CD4-positive, alpha-beta T cell treated with Interleukin-2 at 100 ng/mL for 4 hours (primary cell): ENCODE measurements at places on chromosomes 13 and 19.

GRCh38 chr19:2848616-2849015, 7.3 kb downstream of the ZNF555 start:
- no peak for DNase-seq

DNA sequence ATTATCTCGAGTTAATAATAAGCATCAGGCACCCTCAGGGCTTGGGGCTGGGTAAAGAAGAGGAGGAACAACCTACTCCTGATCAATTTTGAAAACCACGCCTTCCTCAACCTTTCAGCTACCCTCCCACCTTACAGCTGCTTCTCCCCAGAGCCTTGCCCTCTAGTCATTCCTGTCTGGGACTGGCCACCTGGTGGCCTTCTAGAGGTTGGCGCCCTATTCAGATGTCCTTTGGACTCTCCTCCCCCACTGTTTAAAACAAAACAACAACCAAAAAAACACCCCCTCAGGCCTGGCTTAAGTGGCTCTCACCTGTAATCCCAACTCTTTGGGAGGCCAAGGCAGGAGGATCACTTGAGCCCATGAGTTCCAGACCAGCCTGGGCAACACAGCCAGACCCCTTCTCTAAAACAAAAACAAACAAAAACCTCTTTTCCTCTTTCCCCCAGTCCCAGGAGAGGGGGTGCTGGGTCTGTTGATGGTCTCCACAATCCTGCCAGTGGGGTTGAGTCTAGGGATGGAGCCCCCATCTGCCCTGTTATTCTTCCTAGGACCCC, 62.3 kb downstream of the CCDC70 start:
- no peak for DNase-seq

DNA sequence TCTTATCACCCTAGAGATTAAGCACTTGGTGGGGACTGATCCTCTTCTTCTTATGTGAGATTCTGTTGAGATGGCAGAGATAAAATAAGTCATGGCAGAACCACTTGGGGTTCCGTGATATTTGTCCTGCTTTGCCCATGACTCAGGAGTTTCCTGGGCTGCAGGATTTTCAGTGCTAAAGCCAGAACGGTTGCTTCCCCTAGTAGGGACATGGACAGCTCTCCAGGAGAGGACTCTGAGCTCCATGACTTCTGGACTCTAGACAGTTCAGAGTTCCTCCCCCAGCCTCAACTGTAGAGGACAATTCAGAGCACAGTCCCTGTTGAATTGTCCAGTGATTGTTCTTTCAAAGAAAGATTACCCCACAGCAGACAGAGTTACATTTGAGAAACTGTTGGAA, 98.8 kb downstream of the OLFM4 start:
- no peak for DNase-seq

- DNase-seq: no peak
These were observed 220.1 kb upstream of the EDNRB start for GRCh38 chr13:78138756-78139155.

DNA sequence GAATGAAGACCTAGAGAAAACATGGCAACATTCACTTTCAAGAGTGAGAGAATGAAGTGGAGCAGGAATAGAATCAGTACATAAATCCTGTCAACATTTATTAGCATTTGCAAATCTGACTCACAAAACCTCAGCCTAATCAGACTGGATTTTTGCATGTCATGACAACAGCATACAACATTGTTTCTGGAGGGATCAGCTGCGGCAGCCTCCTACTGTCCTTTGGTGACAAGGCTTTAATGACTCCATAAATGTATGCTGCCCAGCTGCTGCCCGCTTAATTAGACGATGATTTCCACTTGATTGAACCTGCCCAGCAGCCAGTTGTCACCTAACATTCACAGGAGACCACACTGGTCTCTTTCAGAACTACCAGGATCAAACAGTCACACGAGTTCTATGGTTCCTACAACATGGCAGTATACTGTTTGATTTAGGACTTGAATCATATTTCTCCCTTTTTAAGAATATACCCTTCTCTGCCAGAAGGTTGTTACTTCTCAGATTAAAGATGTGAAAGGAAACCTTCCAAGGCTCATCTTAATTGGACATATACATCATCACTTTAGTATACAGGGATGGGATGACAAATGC, 9.3 kb downstream of the EBPL start:
- DNase-seq: no peak

GRCh38 chr19:48660852-48661710, 11.7 kb downstream of the NTN5 start:
- peak; percentile 86 for DNase-seq

GRCh38 chr19:58123354-58123753, 25.3 kb upstream of the ZSCAN18 start:
- DNase-seq: no peak

- DNase-seq: peak; percentile 49
These were observed 95.7 kb downstream of the STK24 start for GRCh38 chr13:98480915-98481877.

DNA sequence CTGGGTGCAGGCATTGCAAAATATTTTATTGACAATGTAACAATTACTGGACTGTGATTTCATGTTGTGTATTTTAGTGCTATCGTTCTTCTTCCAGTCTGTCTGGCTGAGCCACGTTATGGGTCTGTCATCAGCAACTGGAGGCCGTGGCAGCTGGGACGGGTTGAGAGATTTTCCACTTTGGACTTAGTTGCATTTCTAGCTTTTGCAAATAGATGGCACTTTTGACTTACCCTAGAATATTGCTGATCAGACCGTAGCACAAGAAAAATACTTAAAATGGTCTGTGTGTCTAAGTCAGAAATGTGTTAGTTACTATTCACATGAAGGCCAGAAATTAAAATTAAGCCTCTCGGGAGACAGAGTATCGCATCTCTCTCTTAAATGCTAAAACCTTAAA, 211.1 kb downstream of the TEX29 start:
- no peak for DNase-seq

DNA sequence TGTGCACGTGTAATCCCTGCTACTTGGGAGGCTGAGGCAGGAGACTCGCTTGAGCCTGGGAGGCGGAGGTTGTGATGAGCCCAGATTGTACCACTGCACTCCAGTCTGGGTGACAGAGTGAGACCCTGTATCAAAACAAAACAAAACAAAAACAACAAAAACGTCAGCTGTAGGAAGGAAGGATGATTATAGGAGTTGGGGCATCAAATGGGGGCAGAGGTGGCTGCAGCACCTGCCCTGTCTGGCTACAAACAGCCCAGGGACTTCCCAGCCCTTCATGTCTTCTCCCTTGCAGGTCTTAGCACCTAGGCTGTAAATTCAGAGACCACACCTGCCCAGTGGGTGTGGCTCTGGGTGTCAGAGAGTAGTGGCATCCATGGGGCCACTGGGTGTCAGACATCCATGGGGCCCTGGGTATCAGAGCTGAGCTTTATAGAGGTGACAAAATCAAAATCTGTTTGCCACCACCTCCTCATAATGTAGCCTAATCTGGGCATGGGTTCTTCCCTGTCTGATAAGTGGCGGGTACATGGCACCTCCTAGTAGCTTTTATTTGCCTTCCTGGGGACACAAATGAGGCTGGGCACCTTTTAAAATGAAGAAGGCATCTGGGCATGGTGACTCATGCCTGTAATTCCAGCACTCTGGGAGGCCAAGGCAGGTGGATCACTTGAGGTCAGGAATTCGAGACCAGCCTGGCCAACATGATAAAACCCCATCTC, 4.7 kb upstream of the B3GNT3 start:
- DNase-seq: no peak

DNA sequence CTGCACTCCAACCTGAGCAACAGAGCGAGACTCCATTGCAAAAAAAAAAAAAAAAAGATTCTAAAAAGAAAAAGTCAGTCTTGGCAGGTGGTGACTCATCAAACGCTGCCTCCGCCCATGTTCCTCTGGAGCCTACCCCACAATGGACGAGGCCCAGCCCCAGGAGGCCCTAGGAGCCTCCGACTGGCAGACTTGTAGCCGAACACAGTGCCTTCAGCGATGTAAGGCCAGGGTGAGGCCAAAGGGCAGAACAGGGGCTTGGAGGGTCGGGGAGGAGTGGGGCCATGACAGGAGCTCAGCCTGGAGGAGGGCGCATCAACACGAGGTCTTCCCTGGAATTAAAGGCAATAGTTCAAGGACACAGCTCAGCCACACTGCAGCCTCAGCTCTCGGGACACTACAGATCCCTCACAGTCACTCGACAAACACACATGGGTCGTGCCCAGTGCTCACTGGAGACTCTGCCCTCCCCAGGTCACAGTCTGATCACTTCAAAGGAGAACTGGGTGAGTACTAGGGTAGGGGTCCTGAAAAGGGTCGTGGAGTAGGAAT, 5.1 kb downstream of the USE1 start:
- peak; percentile 33 for DNase-seq

GRCh38 chr19:47615714-47616113, 6.8 kb downstream of the BICRA start:
- no peak for DNase-seq

GRCh38 chr13:34611671-34612070, 330.4 kb upstream of the NBEA start:
- no peak for DNase-seq

DNA sequence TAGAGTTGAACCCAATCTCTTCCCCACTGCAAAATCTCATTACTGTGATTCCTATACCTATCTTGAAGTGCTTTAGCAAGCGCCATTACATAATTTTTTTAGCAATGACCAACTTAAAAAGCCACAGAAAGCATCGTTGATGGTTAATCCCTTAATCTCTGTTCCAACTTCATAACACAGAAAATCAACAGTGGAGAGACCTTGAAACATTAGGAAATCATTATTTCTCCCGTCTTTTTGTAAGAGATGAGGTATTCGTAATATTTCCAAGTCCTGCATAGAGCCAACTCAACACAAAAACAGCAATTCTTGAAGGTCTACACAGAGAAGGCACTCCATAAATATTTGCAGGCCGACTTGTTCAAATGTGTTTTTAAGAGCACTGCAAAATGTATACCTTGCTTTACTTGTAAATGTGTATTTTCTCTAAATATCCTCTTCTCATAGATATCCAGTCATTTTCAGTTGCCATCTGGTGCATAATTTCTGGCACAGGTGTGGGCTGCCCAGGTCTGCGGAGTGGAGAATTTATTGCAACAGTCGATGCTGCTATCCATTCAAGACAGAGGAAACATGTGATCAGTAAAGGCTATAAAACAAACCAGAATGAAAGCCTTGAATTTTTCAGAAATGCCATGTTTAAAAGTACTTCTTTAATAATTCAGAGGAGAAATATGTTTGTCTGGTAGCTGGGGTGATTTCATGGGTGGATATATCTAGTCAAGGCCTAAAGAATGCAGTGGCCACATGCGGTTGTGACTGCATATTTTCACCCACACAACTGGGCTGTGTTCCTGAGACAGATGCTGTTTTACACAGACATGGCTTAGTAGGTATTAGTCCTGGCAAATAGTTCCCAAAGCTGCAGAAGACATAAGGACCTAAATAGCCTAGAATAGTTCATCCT, 234.3 kb upstream of the STARD13 start:
- no peak for DNase-seq

GRCh38 chr19:56403261-56403660, 871 bp upstream of the ZNF583 start:
- DNase-seq: no peak

DNA sequence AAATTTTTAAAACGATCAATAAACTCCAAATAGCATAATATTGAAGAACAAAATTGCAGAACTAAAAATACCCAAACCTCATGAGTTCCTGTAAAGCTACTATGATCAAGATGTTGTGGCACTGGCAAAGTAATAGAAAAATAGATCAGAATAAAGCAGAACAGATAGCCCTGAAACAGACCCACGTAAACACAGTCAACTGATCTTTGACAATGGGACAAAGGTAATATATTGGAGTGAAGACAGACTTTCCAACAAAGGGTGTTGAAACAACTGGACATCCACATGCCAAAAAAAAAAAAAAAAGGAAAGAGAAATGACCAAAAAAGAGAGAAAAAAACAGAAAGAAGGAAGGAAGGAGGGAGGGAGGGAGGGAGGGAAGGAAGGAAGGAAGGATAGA, 138.7 kb downstream of the IRS2 start:
- no peak for DNase-seq

DNA sequence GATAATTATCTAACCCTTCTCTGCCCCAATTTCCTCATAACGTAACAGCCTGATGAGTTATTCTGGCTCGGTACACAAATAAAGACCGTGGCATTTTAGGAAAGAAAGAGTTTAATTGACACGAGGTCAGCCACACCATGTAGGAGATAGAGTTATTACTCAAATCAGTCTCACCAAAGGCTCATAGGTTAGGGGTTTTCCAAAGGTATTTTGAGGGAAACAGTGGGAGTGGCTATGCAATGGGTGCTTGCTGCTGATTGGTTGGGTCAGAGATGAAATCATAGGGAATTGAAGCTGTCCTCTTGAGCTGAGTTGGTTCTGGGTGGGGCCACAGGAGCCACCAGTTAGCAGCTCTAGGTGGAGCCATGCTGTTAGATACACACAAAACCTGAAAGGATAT, 137.5 kb downstream of the FREM2 start:
- no peak for DNase-seq

DNA sequence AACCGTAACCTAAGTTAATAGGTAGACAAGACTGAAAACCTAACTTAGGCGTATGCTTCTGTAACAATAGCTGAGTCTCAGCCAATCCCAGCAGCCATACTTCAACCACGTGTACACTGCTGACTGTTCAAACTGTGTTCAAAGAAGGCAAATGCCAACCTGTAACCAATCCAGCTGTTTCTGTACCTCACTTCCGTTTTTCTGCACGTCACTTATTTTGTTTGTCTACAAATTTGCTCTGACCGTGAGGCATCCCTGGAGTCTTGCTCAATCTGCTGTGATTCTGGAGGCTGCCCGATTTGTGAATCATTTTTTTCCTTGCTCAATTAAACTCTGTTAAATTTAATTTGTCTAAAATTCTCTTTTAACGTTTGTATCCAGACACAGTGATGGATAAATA, 59.2 kb downstream of the EDNRB start:
- DNase-seq: no peak

DNA sequence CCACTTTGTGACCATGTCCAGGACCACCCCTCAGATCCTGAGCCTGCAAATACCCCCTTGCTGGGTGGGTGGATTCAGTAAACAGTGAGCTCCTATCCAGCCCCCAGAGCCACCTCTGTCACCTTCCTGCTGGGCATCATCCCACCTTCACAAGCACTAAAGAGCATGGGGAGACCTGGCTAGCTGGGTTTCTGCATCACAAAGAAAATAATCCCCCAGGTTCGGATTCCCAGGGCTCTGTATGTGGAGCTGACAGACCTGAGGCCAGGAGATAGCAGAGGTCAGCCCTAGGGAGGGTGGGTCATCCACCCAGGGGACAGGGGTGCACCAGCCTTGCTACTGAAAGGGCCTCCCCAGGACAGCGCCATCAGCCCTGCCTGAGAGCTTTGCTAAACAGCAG, 7.7 kb upstream of the CEACAM7 start:
- DNase-seq: no peak

- no peak for DNase-seq
These were observed 2.8 kb upstream of the NUMBL start for GRCh38 chr19:40693150-40693788.
